ENCODE measurements at places on chromosomes 2 and 18.

DNA sequence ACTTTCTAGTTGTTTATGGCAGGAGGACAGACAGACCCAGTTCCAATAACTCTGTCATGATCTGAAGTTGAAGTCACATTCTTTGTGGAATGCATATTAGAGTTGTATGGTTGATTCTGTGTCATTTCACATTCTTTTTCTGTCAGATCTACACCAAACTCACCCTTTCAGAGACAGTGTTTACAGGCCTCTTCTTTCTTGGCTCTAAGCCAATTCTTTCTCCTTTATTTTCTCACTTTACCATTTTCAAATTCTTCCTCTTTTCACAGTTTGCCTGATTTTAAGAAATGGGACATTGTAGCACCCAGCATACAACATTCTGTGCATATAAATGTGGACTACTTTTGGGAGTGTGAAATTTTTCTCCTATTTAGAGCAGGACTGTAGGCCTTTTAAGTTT lies 103.7 kb downstream of the CCDC85A start:
- DNase-seq, result no peak

- no peak for DNase-seq
These were observed 2.5 kb downstream of the SP3 start for GRCh38 chr2:173962583-173963110.

- no peak for DNase-seq
These were observed 150.9 kb downstream of the RTP5 start for GRCh38 chr2:242020196-242021004.

- DNase-seq, result no peak
These were observed 143.4 kb upstream of the STK17B start for GRCh38 chr2:196314780-196315179.

DNA sequence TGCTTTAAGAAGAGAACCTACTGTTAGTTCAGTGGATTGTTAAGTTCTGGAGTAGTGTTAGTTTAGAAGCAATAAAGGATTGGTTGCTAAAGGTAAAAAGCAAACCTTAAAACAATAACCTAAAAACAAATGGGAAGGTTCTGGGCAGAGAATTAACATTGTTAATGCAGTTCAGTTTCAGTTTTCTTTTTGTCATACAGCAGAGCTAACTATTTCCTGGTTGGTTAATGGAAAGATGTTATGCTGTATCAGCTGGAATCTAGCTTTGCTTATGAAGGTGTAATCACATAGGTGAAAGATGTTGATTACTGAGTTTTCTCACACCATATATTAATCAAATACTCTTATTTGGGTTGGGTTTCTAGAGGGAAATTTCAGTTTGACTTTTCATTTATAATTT lies 23.8 kb downstream of the SMAD4 start:
- DNase-seq, result no peak

DNA sequence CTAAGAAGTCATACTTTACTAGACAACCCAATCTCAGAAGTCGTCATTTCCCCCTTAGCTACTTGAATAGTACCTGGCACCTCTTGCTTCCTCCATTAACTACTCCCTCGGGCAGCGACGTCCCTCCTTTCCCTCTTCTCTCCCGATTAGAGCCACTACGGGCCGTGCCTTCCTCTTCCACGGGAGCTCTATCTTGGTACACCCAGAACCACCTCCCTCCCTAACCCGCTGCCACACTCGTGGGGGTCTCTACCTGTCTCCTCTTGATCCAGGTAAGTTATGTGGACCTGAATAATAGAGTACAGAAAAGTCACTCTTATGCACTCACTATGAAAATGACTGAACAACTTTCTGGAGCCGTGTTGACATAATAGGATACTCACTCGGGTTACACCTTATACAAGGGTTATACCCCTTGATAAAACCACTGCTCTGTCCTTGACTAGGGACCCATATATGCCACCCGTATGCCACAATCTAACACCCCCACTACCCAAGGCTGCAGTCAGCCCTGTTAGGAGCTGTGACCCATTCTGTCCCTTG lies 595 bp upstream of the HDHD2 start:
- no peak for DNase-seq

- DNase-seq, result peak; percentile 18
These were observed 68.0 kb downstream of the DAW1 start for GRCh38 chr2:227939271-227940027.

DNA sequence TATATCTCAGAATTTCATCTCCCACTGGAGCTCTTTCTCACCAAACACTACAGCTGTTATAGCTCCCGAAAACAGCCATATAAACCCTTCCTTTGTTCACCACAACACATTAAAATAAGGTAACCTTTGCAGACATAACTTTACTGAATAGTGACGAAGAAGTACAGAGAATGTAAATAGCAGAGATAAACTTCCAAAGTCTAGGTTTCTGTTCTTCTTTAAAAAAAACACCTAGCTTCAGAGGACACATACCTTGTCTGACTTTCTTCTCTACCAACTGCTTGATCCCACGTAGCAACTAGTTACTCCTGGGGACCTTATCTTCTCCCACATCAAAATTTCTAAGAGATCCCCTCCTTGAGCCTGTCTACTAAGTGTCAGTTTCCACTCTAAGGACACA lies 32.3 kb downstream of the ATL2 start:
- no peak for DNase-seq

DNA sequence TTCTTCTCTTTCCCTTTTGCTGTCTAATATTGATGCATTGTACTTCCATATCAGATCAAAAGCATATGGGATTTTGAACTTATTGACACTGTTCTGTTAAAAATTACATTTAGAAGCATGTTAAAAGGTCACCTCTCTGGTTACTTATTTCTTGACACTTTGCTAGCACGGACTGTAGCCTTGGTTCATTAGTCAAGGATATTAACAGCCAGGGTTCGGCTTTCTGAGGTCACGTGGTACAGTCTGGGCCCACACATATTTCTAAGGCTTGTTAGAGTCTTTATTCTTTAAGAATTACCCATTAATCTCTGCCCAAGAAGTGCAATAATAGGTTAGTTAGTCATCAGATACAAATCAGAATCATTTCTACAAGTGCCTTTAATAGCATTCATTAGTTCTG lies 1035.8 kb upstream of the FANCL start:
- no peak for DNase-seq

- no peak for DNase-seq
These were observed 42.1 kb downstream of the ST6GAL2 start for GRCh38 chr2:106843910-106844250.

DNA sequence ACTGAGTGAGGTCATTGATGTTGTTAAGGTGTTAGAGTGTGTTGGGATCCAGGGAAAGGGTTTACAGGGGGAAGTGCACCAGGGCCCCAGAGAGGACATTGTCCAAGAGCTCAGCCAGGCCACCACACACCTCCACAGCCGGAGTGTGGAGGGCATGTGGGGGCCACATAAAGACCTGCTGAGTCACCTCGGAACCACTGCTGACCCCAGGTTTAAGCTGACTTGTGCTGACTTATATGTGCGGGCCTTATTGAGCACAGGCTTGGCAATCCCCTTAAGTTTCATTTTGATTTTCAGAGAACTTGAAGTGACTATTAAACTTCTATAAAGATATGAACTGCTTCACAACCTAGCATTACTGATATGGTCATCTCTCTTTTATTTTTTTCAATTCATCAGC lies 166.2 kb upstream of the MAP3K20 start:
- no peak for DNase-seq

- no peak for DNase-seq
These were observed 18.4 kb upstream of the PRLH start for GRCh38 chr2:237547841-237548416.

DNA sequence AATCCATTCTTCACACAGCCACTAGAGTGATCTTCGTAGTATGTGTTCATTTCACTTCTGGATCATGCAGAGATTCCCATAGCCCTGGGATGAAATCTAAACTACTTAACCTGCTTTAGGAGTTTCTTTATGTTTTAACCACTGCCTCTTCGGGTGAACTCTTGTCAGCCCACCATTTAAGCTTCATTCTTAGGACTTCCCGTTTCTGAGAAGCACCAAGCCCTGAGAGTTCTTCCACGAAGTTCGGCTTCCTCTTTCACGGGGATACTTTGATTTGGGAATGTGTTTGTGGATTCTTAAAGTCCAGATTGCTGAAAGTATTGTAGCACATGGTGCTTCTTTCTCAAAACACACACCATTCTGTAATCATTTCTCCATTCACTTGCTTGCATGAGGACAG lies 205.0 kb downstream of the UBE2E3 start:
- DNase-seq, result no peak

- DNase-seq, result no peak
These were observed 3.0 kb downstream of the ACVR2A start for GRCh38 chr2:147847746-147848391.

DNA sequence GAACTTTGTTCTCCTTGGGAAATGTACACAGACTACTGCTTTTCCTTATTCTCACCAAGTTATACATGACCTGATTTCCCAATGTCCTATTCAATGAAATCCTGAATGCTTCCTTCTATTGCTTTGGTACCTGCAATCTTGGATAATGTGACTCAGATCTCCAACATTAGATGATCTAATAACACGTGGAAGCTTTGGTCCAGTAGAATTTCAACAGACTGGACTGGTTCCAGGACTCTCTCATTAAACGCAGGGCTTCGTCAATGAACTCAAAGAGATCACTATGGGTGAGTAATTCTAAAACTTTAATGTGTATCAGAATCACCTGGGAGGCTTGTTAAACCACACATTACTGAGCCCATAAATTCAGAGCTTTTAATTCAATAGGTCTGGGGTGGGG lies 413.6 kb upstream of the KCNH7 start:
- no peak for DNase-seq

DNA sequence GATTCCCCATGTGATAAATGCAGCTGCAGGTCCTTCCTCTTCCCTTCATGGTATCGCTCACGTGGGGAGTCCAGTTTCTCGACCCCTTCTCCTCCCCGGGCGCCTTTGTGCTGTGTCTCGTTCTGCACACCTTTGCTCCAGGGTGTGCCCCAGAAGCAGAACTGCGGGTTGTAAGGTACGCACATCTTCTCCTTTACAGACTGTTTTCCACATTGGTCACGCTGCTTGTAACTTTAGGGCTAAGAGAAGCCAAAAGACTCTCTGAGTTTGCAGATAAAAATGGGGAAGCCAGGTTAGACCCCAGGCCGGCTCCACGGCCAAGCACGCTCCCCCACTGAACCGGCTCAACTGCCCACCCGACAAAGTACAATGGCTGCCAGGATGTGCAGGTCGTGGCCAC lies 45.9 kb upstream of the TFCP2L1 start:
- no peak for DNase-seq

- no peak for DNase-seq
These were observed 116.5 kb downstream of the GALR1 start for GRCh38 chr18:77366067-77366719.

- DNase-seq, result no peak
These were observed 8.1 kb downstream of the ASB3 start for GRCh38 chr2:53778536-53779162.

DNA sequence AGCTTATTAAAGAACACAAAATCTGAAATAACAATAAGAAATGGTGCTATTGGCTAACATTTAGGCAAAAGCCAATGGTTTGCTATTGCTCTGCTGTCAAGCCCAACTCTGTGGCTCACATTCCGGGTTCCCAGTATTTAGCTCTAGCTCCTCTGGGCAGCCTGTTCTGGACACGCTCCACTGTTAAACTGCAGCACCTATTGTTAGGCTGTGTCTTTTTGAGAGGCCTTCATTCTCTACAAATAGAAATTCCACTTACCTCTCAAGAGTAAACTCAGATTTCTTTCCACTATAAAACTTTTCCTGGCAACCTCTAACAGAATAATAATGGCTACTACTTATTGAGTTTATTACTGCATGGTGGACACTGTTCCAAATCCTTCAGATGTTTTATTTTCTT lies 3.7 kb upstream of the KLHL14 start:
- DNase-seq, result no peak

GRCh38 chr2:43524177-43524965 lies 71.5 kb downstream of the THADA start:
- DNase-seq, result no peak

GRCh38 chr2:37619959-37620300 lies 51.5 kb downstream of the CDC42EP3 start:
- DNase-seq, result no peak

GRCh38 chr2:232410238-232410900 lies 3.7 kb downstream of the ALPG start:
- no peak for DNase-seq

- DNase-seq, result no peak
These were observed 123.5 kb upstream of the PELI1 start for GRCh38 chr2:64267699-64268098.

GRCh38 chr2:126527836-126528490 lies 128.0 kb upstream of the GYPC start:
- no peak for DNase-seq

DNA sequence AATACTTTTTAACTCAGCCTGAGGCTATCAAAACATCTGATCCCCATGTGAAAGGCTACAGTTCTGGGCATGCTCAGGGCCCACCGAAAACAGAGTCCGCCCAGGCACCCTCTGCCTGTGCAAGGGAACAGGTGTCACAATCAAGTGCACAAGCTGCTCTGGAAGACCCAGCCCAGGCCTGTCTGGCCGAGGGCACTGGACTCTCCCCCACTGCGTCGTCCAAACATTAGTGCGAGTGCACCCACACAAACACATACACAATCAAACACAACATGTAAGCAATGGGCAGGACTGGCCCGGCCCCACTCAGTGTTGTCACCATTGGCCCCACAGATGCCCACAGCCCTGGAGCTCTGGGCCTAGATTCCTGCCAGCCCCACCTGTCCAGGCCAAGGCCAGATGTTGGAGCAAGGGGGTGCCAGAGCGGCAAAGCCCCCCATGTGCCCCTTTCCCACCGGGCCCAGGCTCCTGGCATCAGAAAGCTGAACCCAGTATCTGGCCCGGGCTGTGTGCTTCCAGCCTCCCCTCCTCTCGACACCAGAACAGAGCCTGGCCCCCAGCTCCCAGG lies 617 bp upstream of the ALPG start:
- no peak for DNase-seq

DNA sequence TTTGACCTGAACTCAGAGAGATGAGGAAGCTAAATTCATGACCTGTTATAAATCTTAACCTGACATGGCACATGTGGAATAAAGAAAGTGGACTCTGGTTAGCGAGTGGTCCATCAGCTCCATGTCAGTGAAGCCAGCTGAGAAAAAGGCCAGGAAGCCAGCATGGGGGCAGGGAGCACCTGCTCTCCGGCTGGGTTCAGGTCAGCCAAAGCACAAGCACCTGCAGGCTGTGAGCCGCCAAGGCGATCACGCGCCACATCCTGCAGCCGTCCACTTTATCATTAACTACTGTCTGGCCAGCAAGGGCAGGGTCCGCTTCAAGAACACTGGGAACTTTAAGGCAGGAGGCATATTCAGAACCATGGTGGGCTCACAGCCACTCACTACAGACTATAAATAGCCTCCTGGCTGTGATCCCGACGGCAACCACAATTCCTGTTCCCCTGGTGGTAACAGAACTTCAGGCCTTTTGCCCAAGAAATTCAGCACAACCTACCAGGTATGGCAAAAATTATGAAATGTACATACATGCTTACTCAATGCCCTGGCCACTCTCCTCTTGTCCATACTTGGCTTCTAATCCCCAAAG lies 35.5 kb downstream of the ACVR1 start:
- no peak for DNase-seq
